ENCODE measurements at places on chromosomes 1 and 21.

GRCh38 chr1:12180315-12180714, 13.5 kb downstream of the TNFRSF1B start:
- DNase-seq, result no peak

DNA sequence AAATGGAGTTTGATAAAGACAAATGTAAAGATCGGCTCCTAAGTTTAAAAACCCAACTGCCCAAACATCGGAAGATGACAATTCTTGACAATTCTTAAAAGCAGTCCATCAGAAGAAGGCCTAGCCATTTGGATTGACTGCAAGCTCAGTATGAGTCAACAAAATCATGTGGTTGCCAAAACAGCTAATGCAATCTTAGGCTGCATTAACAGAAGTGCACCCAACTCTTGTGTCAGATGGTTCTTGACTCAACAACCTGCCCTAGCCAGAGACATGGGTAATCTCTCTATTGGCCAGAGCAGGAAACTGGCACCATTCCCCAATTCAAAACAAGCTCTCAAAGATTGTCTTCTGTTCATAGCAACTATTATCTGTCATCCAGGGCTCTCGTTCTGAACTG, 9.9 kb upstream of the NCF2 start:
- DNase-seq, result no peak

DNA sequence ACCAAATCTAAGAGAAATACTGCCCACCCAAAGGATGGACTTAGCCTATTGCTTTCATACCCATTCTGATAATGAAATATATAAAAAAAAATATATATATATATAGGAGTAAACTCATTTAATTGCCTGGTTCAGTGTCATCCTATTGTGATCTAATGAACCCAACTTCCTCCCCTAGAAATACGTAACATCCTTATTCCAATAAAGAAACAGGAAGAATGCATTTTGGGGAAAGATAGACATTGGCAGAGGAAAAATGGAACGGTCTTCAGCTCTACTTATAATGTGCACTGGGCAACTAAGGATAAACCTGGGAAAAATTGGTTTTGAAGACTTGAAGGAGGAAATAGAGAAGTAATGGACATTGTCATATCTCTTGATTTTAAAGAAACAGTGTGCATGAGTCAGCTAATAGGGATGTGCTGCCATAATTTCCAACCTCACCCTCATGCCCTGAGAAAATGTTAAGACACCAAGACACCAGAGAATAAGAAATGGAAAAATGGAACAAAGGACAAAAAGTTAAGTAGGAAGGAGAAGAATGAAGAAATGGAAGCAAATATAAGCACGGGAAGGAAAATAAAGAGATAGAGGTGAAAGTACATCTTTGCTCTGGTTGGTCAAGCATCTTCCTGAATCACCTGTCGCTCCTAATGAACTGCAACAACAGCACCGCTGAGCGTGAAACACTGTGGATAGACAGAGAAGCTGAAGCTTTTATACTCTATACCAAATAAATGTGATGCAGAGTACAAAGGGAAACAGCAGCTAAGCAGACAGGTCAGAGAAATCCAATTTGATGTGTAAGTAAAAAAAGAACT, 5.4 kb downstream of the UBR4 start:
- no peak for DNase-seq

GRCh38 chr1:159187033-159187432, 15.6 kb downstream of the CADM3 start:
- no peak for DNase-seq

DNA sequence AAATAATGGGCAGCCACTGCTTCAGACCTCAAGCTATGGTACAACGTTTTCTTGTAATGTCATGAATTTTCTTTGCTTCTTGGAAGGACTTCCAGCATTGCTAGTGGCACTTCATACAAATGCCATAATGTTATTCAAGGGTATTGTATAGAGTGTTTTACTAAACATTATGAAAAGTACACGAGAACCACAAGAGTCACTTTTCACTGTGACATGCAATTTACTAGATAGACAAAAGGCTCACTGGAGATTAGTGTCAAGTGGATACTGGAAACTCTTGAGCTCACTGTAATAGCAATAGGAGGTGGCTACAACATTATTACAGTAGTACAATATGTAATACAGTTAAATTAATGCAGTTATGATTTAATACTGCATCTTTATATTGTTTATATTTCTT, 5.3 kb upstream of the OLFM3 start:
- DNase-seq, result no peak

DNA sequence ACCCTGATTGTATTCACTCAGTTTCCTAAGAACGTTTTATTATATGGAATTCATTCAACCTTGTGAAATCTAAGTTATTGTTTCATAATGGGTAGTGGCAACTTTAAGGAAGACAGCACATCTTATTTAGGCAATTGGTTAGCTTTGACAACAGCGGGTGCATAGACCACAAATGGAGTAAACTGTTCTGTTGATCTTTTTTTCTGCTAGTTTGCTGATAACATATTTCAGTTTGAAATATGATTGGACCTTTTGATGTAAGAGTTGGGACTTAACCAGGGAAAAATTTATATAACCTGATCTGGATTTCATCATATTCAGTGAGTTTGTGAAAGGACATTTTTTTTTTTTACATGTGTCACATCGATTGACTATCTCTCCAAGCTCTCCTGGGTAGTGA, 151.7 kb downstream of the HLX start:
- no peak for DNase-seq

DNA sequence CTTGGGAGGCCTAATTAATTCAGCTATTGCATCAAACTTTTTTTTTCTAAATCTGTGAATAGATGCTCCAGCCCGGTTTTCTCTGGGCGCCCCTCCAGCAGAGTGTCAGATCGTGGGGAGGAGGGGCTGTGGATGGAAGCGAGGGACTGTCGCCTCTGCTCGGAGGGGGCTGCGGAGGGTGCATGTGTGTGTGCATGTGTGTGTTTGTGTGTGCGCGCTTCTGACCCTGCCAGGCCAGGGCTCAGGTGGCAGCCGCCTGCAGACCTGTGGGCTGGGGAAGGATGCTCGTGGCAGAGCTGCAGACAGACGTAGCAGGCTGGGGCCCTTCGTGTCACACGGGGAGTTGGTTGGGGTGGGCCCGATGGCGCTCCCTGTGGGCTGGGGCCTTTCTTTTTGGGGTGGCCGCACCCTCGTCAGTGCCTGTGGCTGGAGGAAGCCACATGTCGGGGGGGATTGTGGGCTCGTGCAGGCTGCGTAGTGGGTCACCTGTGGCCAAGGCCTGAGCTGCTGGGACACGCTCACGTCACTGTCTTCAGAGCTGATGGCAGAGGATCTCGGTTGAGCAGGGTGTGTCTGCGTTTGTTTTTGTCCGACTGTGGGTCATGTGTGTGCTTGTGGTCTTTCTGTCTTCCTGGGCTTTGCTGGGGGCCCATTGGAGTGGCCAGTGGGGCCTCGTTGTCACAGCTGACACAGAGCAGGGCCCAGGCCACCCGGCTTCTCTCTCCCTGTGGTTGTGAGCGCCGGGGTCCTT, 2.8 kb downstream of the SKI start:
- no peak for DNase-seq

DNA sequence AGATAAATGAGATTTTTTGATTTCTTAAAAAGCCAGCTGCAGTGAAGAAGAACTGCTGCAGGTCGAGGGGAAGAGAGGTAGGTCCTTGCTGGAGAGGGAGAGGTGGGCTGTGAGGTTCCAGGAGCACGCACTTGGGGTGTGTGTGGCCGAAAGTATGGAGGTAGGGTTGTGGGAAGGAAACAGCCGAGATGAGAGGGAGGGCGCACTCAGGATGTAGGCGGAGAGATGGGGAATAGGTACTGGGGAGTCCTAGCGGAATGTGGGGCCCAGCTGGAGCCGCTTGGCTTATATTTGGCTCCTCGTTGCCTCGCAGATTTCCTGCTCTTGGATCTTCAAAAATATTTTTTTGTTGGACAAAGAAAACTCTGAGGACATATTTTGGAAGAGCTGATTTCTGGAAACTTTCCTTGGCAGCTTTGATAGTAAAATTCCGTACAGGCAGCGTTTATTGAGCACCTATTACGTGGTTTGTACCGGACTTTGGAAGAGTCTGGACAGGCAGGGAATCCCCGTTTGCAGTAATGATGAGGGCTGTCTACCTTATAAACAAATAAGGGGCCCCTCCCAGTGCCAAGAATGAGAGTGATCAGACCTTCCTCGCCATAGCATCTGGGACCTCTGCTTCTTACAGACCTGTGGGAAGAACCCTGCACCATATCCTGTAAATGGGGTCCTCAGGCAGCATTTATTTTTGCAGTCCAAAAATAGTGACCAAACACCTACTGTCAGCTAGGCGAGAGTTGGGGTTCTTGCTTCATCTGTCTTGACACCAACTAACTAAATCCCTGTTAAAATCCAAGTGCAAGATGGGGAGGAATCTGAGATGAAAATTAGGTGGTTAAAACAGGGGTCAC, 1.5 kb downstream of the LRRC8D start:
- no peak for DNase-seq

- DNase-seq, result no peak
These were observed 12.0 kb downstream of the PGLYRP4 start for GRCh38 chr1:153336650-153337049.

GRCh38 chr1:218345673-218346390, 696 bp downstream of the TGFB2 start:
- DNase-seq, result peak; percentile 86

- no peak for DNase-seq
These were observed 11.1 kb upstream of the MRPL9 start for GRCh38 chr1:151774256-151774922.

DNA sequence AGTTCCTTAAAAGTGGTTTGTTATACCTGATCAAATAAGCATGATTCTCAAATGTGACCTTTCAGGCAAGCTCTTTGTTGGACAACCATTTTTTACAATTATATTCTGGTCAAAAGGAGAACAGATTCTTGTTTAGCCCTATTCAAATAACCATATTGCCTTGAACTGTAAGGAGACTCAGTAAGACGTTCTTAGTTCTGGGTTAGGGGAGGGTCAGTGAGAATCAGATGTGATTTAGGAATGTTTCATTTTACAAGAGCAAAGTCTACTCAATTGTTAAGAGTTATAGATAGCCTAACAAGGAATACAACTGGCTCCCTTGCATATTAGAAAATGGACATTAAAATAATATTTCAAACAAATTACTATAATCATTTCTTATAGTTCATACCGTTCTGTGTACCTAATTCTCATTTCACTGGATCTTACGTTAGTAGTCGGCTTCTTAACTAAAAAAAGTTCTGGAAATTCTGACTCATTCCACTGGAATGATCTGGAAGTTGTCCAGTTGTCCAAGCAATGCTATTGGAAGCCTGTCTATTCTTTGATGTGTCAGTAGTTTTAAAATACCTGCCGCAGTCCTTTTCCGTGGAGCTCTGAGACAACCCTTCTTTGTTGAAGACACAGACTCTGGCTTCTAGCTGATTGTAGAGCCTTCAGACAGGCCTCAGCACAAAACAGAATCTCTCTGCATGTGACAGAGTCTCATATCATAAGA, 88.8 kb downstream of the MAST2 start:
- peak; percentile 87 for DNase-seq

DNA sequence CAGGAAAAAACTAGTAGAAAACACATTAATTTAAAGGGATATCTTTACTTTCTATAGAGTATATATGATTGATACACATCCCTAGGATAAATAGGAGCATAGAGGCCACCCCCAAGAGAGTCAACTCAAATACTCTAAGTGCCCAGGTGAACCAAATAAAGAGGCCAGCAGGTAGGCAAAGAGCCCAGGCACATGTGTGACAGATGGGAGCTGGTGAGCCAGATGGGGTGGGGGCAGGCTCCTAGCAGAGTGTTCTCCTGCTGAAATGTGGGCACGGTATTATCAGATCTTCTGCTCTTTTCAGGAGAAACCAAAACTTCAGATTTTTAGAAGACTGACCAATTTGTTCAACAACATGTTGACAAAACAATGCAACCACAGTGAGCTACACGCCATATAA, 333.4 kb upstream of the PKN2 start:
- no peak for DNase-seq

DNA sequence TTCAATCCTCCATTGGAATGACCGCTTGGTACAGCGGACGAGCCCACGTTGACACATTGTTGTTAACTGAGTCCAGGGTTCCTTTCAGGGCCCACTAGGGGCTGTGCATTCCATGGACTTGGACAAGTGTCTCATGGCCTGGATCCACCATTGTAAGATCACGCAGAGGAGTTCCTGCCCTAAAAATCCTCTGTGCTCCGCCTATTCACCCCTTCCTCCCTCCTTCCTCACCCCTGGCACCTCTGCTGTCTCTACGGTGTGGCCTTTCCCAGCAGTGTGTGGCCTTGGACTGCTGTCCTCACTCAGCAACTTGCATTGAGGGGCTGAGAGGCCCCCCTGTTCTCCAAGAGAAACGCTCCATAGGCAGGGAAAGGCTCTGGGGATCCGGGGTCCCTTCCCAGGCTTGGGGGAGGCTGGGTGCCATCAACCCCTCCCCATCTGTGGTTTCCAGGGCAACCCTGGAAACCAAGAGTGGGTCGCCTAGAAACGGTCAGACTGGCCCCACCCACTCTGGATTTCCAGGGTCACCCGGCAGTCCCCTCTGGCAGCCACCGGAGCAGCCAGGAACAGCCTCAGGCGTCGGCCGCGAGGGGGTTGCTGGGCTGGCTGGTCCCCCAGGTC, 50.9 kb downstream of the MEGF6 start:
- no peak for DNase-seq

DNA sequence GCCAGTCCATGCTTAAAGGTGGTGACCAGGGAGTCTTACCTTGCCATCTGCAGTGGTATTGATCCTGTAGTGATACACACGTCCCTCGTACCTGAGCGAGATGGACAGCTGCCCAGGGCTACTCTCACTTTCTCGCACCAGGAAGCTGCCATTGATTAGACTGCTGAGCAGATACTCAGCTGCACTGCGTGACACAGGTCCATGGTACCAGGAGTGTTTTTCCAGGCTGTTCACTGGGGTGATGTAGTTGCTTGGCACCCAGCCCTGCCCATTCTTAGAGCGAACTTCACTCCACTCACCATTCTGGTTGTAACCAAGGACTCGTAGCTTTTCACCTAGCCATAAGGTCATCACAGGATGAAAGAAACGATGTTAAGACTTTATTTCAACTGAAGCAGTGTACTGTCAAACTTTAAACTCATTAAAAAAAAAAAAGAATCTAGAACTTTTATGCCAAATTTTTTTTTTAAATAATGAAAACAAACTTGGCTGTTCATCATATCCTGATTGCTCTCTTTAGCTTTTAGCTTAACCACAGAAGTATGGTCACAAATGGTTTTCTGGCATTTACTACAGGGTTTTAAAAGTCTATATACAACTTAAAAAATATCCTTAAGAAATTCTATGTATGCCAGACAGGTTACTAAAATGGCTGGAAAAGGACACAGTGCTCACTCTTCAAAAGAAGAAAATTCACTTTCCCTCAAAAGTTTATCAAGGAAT, 44.6 kb downstream of the TOR3A start:
- no peak for DNase-seq

- DNase-seq, result no peak
These were observed 245.4 kb downstream of the SMYD3 start for GRCh38 chr1:246261639-246262038.

- DNase-seq, result no peak
These were observed 60.1 kb upstream of the PTCH2 start for GRCh38 chr1:44903011-44903680.

GRCh38 chr1:207081088-207081487, 7.6 kb upstream of the C4BPB start:
- no peak for DNase-seq

All from islet precursor cell (in vitro differentiated cells).